ENCODE measurements at places on chromosomes 7 and 10.

- no peak for DNase-seq
Measured at GRCh38 chr7:21587139-21587784, 44.4 kb downstream of the DNAH11 start.

- DNase-seq: peak; percentile 33
Measured at GRCh38 chr7:138023618-138024342, 21.9 kb upstream of the CREB3L2 start.

GRCh38 chr7:69769826-69770225 is 171.6 kb downstream of the AUTS2 start:
- DNase-seq: no peak

GRCh38 chr7:94174956-94175355 is 170.8 kb upstream of the BET1 start:
- no peak for DNase-seq

DNA sequence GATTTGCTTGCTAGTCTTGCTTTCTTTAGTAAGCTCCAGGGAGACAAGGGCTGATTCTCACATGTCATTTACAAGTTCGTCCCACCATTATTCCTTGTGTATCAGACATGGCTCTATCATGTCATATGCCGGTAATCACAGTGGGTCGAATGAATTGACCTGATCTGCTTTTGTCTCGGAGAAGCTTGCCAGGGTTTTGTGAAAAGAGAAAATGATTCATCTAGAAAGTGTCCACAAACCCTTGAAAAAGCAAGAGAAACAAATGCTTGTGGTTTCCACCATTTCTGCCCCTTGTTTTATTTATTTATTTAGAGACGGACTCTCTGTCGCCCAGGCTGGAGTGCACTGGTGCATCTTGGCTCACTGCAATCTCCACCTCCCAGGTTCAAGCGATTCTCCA is 278.5 kb downstream of the TCF7L2 start:
- DNase-seq: no peak

DNA sequence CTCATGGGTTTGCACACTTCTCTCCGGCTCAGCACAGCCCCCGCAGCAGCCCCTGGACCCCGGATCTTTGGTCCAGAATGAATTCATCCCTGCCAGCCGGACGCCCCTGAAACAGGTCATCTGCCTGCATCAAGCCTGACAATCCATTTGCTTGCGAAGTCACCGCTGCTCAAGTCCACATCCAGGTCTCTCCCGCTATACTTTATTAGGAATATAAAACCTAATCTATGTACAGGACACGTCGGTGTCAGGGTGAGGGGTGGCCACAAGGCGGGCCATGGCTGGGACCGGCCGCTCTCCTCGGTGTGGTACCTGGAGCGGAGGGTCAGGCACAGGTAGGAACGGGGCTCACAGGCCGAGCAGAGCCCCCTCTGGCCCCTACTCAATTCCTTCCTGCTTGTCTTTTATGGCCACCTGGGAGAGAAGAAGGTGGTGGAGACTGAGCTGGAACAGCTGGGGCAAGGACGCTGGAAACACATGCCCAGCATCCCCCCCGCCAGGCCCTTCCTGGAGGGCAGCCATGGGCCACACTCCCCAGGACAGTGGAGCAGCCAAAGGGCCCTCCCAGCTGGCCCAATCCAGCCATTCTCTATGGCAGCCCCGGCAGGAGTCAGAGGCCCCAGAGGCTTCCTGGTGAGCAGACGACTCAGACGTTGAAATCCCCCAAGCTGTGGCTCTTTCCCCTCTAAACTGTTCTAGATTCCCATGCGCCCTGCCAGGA is 5.3 kb downstream of the POLR2J start:
- no peak for DNase-seq

DNA sequence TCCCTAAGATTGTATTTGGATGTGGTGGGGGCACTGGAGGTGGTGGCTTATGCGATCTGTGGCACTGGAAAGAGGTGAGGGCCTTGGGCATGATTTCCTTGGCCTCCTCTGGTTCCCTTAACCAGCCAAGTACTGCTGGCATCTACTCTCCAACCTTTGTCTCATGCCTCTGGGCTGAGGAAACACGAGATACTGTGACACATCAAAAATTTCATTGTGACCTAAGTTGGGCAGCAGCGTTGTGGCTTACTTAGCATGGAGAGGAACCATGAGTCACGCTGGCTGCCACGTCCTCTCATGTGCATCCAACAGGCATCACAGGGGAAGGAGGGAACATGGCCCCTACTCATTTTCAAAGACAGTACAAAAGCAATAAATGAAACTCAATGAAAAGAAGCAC is 29.7 kb upstream of the GSDME start:
- DNase-seq: no peak

DNA sequence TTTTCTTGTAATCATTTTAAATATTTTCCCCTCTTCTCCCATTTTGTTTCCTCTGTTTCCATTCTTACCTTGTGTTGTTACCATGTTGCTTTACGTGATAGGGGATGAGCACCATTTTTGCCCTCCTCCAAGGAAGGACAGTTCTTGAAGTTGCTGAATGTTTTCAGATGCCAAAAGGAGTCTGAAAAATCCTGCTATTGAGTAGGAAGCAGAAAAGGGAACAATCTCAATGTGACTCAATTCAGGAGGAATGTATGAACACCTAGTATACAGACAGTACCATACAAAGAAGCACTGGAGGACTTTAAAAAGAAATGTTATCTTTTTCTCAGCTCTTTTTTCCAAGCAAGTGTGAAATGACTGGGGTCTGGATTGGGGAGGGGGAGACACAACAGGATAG is 5.1 kb upstream of the NAMPT start:
- DNase-seq: no peak

DNA sequence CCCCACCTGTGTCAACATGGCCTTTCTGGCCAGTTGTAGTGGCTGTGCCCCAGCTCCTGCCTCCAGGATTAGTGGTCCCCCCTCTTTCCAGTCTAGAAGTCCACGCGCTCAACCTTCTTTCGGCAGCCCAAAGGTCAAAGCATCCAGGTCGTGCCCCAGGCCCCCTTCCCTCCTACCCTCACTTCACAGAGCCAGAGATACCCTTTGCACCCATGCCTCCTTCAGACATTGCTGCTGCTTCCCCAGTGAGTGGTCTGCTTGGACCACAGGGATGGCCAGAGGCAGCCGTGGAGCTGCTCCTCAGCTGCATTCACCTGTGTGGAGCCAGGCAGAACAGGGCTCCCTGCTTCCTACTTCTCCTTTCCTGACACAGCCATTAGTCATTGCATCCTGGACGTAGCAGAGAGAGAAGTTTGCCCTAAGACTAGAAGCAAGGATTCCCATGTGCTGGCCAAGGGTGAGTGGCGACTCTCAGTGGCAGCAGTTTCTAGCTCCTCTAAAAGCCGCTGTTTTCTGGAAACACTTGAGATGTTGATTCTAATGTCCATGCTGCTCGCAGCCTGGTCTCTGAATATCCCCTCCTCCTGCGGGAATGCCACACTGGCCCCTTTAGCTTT is 243.1 kb upstream of the SHH start:
- no peak for DNase-seq

DNA sequence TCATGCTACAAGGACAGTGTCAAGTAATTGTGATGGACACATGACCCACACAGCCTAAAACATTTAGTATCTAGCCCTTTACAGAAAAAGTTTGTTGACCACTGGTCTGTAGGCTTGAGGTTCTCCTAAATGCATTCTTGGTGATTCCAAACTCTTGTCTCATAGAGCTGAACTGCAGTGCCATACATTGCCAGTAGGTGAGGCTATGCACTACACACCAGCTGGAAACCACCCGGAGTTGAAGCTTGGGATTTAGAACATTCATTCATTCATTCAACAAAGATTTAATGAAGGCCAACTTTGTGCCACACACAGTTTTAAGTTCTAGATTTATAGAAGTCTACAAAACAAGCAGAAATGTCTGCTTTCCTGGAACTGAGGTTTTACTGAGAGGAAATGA is 77.3 kb upstream of the TCF7L2 start:
- DNase-seq: no peak

DNA sequence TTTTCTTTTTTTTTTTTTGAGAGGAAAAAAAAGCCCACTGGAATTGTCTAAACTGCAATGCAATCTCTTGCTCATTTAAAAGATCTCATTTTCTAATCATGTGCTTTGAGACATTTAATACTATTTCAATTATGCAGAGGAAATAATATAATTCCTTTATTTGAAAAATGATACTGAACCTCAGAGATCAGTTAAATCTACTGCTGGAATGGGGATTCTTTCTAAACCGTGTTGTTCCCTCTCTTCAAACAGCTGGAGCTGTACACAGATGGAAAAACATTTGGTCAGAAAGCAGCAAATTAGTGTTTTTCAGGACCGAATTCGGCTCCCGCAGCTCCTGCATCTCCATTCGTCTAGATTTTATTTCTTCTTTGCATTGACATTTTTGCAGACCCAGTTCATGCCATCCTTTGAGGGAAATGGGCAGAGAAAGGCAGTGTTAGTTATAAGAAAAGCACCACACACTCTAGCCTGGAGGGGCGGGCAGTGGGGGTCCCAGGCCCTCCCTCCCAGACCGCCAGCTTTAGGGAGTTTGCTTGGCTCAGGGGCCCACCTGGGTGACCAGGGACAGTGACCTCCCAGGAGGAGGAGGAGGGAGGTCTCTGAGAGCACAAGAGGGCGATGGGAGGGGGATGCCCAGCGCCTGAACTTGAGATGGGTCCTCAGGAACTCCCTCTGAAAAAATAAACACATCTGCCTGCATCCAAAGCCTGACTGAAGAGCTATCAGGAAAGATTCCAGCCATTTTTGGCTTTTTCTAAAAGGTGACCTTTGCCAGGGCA is 32.4 kb downstream of the TRIM8 start:
- no peak for DNase-seq

- peak; percentile 42 for DNase-seq
Measured at GRCh38 chr10:118241229-118242137, 100.6 kb downstream of the FAM204A start.

DNA sequence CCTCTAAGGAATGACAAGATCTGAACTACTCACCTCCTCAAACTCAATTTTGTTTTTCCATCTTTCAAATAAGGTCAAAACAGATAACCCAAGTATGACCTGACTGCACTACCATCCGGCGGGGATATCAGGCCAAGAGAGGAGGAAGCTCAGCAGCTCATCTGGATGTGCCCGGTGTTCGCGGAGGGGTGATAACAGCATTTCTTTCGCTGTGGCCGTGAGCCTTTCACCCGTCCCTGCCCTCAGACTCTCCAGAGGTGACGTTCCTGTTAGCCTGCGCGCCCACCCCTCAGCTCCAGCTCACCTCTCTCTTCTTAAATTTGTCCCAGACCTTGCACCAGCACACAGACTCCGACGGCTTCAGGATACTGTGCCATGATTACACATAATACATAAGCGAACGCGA is 526 bp downstream of the ZNF248 start:
- DNase-seq: no peak

DNA sequence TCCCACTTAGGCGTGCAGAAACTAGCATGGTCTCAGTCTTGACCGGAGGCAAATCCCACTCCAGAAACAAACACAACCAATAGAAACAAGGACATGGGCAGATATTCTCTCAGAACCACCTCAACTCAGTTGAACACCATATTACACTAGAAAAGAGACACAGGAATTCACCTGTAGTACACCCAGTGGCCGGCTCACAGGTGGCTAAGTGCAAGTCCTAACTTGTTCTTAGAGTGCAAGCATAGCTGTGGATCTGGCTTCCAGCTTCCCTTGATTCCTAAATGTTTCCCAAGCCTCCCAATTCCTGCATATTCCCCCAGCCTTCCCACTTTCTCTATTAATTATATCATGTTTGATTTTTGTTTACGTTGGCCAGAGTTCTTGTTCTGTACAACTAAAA is 164.4 kb downstream of the TPK1 start:
- DNase-seq: no peak

- DNase-seq: peak; percentile 39
Measured at GRCh38 chr10:80462981-80463741, 9.1 kb downstream of the TSPAN14 start.

DNA sequence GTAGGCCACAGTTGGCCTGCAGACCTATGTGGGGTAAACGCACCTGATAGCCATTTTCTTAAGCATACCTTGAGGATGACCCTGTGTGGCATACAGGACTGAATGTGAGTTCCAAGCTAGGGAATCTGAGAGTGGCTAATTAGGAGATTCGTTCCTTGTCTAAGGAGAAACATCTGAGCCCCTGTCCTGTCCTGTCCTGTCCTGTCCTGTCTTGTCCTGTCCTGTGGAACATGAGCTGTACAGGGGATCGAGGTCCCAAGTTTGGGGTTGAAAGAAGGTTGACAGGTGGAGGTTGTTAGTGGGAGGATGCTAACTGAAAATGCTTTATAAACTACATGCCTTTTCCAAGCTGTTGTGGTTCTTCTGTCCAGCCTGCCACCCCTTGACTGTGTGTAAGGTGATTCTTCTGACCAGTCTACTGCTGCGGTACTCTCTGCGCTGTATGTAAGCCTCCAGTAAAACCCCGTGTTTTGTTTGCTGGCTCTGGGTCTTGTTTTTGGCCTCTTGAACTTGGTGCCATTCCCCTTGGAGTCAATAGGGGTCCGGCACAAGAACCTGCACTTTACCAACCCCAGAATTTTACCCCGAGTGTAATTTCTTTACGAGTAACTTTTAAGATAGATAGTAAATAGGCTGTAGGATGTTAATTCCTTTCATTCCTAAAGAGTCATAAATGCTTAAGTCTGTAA is 26.4 kb downstream of the ZNRF2 start:
- DNase-seq: no peak

GRCh38 chr10:58280477-58280876 is 11.5 kb downstream of the CISD1 start:
- no peak for DNase-seq

- no peak for DNase-seq
Measured at GRCh38 chr10:32943854-32944661, 14.0 kb downstream of the ITGB1 start.

Data from NCI-H526 (cell line).